ENCODE measurements at places on chromosomes 3 and 15.

DNA sequence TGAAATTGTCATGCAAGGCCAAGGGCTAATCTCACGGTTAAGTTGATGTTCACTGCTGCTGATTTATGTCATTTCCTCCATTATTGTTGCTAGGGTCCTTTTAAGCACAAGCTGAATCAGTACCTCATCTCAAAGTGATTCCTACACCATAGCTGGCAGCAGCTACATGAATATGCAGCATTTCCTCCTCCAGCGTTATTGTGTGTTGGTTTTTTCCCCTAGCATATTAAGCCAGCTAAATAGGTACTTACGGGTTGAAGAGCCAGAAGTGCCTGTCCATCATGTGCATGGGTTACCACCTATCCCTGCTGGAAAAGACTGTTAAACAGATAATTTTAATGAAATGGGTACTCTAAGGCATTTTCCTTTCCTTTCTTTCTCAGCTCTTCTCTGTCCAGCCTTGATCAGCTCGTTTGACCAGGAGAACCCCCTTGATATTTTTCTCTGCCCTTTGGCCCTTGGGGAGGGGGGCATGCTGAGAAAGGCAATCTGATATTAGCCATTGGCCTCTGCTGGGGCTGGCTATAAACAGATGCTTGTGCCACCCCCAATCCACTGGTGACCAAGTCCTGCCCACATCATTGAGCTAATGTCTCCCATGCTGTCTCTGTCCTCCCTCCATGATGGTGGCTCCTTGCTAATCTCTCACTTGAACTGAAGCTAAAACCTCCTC lies 115.6 kb upstream of the PLXNA1 start:
- no peak for DNase-seq

- DNase-seq, result no peak
Measured at GRCh38 chr3:10928961-10929471, 63.5 kb upstream of the SLC6A1 start.

GRCh38 chr3:188231456-188231855 lies 77.5 kb downstream of the LPP start:
- DNase-seq, result no peak

DNA sequence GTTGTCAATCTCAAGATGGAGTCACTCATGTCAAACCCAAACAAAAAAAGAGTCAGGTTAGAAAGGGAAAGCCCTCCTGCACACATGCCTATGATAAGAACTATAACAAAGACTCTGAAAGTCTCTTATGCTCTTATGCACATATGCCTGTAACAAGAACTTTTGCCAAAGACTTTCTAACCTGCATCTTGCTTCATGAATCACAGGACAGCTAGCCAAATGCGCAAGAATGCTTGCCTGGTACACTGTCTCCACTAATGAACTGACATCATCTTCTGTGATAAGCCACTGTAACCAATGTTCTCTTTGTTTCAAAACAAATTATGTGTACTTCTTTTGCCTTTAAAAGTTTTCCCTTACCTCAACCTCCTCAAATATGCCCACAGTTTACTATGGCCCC lies 18.2 kb upstream of the EHHADH start:
- DNase-seq, result no peak

DNA sequence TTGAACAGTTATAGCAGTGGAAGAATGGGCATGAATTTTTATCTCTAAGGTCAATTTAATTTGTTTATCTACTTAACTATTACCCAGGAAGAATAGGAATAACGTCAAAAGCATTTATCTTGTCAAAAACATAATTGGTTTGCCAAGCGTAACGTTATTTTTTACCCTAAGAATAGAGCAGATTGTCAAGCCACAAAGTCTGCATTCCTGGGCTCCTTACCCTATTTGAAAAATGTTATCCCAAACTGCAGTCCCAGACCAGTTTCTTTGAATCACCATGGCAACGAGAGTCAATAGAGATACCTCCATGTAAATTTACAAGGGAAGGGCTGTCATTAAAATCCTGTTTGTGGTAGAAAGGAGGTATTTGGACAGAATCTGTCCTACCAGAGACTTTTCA lies 61.1 kb downstream of the CPNE4 start:
- DNase-seq, result no peak

GRCh38 chr3:118977671-118978392 lies 56.8 kb downstream of the IGSF11 start:
- DNase-seq, result no peak

DNA sequence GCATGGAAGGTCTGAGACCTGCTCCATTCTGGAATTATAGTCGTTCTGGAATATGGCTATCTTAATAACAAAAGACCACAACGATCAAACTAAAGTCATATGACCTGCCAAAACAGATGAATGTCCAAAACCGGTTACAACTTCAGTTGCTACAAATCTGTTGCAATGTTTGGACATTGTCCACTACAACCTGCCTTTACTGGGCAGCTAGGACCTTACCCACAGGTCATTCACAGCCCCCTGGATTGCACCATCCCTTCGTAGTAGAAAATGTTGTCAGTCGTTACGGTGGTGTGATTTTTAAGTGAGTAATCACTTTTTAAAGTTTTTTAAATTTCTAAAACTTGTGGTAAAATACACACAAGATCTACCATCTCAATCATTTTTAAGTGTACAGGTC lies 22.5 kb upstream of the SRGAP3 start:
- DNase-seq, result no peak

DNA sequence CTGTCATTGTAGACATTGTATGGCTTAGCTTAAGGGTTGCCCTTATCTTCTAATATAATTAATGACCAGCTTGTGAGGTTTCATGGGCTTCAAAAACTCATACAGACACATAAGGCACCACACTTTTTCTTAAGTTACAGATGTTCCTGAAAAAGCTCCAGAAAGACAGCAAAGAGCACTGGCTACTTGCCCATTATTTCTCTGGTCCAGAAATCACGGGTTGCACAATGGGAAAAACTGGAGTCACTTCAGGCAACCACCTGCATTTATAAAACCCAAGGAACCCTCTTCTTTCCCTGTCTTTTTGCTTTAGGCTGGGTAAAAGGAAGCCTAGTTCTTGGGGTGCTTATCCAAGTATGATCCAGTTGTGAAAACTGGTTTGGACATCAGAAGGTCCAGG lies 2.3 kb upstream of the COL6A6 start:
- no peak for DNase-seq

DNA sequence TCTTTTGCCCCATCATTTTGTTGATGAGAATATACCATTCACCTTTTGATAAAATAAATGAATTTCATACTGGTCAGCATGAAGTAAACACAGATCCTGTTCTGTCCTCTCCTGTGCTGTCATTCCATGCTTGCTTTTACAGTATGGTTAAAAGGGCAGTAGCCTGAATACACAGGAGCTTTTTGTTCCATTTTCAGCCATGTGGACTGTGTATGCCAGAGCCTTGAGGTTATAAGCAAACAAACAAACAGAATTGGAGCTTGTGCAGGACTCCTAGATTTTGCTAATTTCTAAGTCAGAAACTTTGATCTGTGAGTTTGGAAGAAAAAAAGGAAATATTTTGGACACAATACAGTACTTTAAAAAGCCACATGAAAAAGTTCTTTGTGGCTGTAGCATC lies 91.9 kb downstream of the LRRC28 start:
- no peak for DNase-seq

- no peak for DNase-seq
Measured at GRCh38 chr15:50452927-50453326, 28.7 kb downstream of the USP8 start.

DNA sequence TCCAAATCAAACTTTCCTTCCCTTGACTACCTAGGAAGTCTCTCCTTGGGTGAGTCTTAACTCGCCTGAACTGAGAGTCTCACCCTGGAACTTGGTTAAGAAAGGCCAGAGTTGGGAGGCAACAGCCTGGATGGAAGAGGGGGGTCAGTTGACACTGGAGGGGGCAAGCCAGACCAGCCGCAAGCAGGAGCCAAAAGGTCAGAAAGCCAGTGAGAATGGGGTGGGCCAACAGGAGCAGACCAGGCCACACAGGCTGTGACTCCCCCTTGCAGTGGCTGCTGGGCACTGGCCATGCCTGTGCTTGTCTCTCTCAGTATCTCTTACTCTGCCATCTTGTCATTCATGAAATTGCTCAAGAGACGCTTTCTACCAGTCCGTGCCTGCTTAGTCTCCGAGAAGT lies 32.9 kb downstream of the CRTC3 start:
- DNase-seq, result no peak

DNA sequence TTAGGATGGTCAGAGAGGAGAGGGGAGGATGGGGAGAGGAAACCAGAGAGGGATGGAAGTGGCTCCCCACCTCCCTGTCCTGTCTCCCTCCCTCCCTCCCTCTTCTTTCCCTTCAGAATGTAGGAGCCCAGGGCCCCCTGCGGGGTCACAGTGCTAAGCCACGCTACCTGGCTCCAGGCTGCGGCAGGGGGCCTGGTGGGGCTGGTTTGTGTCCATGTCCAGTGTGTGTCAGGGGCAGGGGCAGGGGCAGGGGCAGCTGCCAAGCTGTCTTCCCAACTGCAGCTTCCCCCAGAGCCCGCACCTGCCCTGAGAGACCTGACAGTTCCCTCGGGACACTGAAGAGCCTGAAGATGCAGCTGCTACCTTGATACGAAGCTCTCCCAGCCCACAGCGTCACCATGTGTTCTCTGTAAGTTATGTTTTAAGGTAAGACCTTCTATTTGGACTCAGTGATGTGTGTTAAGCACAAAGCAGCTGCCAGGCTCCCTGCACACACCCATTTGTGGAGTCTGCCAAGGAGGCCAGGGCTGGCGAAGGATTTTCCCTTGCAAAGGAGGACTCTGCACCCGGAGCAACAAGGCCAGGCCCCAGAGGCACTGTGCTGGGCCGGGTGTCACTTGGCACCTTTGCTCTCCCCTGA lies 121.8 kb upstream of the SMAD3 start:
- DNase-seq, result no peak

DNA sequence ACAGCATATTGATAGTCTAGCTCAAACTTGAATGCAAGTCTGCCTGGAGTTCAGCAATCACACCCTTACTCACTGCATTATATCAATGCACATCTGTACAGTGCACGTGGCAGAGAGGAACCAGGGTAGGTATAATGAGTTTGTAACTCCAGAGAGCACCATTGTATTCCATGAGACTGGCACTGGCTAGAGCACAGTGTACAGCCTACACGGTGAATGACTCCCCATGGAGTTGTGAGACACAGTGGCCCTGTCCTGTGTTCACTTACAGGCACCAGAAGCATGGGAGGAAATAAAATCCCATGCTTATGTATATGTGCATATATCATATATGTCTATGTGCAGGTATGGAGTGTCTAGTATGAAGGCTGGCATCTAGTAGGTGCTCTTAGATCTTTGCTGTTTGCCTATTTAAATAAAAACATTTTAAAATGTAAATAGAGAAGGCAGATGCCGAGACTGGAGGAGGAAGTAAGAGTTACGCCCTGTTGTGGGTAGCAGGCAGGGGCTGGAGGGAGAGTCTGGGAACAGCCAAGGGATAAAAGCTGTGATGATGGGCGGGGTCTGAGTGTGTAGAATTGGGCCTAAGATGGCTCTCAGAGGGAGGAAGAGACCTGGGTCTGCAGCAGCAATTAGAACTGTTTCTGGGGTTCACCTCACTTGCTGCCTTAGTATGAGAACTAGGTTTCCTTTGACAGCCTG lies 360.7 kb upstream of the ICE2 start:
- DNase-seq, result no peak

GRCh38 chr3:187936676-187937075 lies 191.4 kb upstream of the BCL6 start:
- DNase-seq, result no peak

- no peak for DNase-seq
Measured at GRCh38 chr3:197337656-197338055, 39.2 kb upstream of the DLG1 start.

GRCh38 chr3:76324101-76324500 lies 538.8 kb upstream of the ZNF717 start:
- no peak for DNase-seq

DNA sequence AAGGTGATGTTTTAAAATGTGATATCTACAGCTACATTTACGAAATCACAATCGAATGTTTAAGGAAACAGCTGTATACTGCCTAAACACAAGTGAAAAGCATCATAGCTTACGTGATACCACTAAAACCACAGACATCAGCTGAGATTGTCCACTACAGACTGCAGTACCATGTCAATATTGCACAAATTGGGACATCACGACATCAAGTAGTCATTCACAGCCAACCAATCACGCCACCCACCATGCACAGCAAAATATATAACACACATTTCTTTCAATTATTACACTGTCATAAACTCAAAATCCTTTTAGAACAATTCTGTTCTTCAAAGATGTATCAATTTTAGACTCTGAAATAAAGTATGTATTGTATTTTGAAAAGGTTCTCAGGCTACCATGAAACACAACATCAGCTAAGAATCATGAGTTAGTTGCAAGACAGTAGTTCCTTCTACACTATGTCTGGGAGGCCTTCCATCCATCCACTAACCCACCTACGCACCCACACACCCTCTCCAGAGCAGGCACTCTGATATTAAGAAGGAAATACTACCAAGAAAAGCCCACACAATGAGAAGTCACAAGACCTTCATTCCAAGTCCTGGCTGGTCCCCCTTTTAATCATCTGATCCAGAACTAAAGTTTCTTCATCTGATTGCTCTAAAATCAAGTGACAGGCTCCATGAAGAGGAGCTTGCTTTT lies 3.1 kb downstream of the DMXL2 start:
- no peak for DNase-seq
